HT1080 (cell line): ENCODE measurements at places on chromosomes 2 and 18.

GRCh38 chr2:19106376-19106775 is 252.0 kb downstream of the OSR1 start:
- DNase-seq: no peak

DNA sequence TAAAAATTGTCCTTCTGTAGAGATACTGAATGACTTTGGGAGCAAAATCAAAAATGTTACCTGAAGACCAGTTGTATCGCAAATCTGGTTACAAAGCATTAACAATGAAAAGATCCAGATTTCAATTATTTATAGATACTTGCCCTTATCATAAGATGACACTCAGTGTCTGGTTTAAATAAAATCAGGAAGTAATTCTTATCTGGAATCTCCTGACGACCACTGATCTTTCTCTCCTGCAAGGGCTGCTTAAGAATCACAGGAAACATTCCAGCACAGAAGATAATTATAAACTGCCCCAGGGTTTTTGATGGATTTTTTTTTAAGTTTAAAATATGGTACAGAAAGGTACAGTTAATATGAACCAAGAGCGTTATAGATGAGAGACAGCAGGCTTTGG is 205.7 kb downstream of the ALK start:
- no peak for DNase-seq

GRCh38 chr2:152242787-152243472 is 67.4 kb upstream of the STAM2 start:
- no peak for DNase-seq

- DNase-seq: no peak
Observed at GRCh38 chr18:48367557-48367956, 41.6 kb downstream of the ZBTB7C start.

GRCh38 chr2:55231546-55232083 is 478 bp downstream of the CLHC1 start:
- DNase-seq: no peak
